ENCODE measurements at places on chromosomes 7 and 10. TPM values are rescaled to one million over a fixed set of nuclear protein-coding genes. Genes with fewer than 3 reads are reported as not detected.

CADPS2 gene
- 25.5 TPM for total RNA-seq

SLC16A9 gene
- total RNA-seq = 3.7 TPM

AKR1D1 gene
- not detected for total RNA-seq

REEP3 gene
- 41.0 TPM for total RNA-seq
